ENCODE measurements at places on chromosomes 7 and 10. TPM values are rescaled to one million over a fixed set of nuclear protein-coding genes. Genes with fewer than 3 reads are reported as not detected.

- H3K27ac ChIP-seq: no peak overlapping the region
- no peaks in the 10 kb centered on the region for H3K36me3 ChIP-seq
- H3K4me1 ChIP-seq: peaks cover 8% of the 10 kb centered on the region
- DNase-seq: no peak
- no peak overlapping the region for H3K4me3 ChIP-seq
Observed at GRCh38 chr7:101990811-101991418, 173.5 kb downstream of the CUX1 start.

DNA sequence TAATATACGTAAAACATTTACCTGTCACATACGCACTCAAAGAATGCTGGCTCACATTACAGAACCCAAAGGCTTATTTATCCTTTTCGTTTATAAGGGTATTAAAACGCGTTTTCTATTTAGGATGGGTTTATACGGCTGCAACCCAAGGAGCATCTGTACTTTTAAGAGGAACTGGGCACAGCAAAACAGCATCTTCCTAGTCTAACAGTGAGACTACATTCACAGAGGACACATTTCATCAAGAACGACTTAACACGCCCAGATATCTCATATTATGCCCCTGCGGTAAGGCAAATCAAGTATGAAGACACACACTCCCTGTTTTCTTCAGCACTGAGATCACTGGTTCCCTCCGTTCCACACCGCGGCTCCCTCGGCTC lies 533 bp upstream of the DMTF1 start:
- H3K27me3 ChIP-seq: peaks cover 11% of the 10 kb centered on the region
- H3K36me3 ChIP-seq: peaks cover 5% of the 10 kb centered on the region
- H3K4me1 ChIP-seq: peaks cover 31% of the 10 kb centered on the region
- H3K27ac ChIP-seq: peak overlapping the region; percentile 100
- peak overlapping the region; percentile 99 for H3K4me3 ChIP-seq

GRCh38 chr10:49300140-49300974 lies 1.4 kb downstream of the C10orf71 start:
- no peaks in the 10 kb centered on the region for H3K36me3 ChIP-seq
- peaks cover 18% of the 10 kb centered on the region for H3K4me1 ChIP-seq
- no peak overlapping the region for H3K27ac ChIP-seq

HHEX gene
- 182 TPM for total RNA-seq

DNA sequence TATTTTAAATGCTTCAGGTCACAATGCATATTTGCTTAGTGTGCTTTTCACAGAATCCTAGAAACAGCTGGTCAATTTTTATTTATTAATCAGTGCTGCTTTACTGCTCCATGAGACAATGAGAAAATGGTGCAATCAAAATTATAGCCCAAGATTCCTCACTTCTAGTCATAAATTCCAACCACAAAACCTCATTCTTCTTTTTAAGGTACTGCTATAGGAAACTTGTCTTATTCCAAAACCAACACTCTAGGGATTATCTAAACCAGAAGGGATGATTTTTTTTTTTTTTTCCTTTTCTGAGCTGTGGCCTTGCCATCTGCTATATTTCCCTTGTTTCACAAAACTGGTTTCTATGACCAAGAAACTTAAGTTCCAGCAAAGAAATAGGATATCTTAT lies 64.0 kb upstream of the SEMA3A start:
- peaks cover 2% of the 10 kb centered on the region for H3K27me3 ChIP-seq
- no peaks in the 10 kb centered on the region for H3K36me3 ChIP-seq
- DNase-seq: no peak
- no peak overlapping the region for H3K27ac ChIP-seq
- no peak overlapping the region for H3K4me3 ChIP-seq

GRCh38 chr10:51300617-51301304 lies 226.5 kb downstream of the PRKG1 start:
- H3K4me1 ChIP-seq: peaks cover under 1% of the 10 kb centered on the region

DNA sequence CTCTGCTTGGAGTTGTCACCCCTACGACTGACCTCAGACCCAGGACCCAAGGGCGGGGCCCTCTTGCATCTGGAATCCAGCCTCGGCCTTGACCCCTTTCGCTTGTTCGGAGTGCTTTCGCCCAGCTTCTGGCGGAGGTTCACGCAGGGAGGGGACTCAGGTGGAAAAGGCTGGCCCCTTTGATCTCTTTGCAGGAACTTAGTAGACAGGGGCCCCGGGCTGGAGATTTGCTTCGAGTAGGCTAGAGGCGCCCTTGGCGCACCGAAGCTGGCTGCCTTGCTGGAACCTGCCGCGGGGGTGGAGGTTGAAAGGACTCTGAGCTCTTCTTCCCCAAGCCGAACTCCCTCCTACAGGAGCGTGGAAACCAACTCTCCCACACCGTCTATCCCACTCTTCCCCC lies 255.1 kb downstream of the OTUD1 start:
- peak; percentile 33 for DNase-seq
- H3K4me3 ChIP-seq: peak overlapping the region; percentile 84
- H3K36me3 ChIP-seq: no peaks in the 10 kb centered on the region
- H3K27ac ChIP-seq: no peak overlapping the region
- peaks cover 12% of the 10 kb centered on the region for H3K27me3 ChIP-seq

IDI2 gene
- not detected for total RNA-seq

DNA sequence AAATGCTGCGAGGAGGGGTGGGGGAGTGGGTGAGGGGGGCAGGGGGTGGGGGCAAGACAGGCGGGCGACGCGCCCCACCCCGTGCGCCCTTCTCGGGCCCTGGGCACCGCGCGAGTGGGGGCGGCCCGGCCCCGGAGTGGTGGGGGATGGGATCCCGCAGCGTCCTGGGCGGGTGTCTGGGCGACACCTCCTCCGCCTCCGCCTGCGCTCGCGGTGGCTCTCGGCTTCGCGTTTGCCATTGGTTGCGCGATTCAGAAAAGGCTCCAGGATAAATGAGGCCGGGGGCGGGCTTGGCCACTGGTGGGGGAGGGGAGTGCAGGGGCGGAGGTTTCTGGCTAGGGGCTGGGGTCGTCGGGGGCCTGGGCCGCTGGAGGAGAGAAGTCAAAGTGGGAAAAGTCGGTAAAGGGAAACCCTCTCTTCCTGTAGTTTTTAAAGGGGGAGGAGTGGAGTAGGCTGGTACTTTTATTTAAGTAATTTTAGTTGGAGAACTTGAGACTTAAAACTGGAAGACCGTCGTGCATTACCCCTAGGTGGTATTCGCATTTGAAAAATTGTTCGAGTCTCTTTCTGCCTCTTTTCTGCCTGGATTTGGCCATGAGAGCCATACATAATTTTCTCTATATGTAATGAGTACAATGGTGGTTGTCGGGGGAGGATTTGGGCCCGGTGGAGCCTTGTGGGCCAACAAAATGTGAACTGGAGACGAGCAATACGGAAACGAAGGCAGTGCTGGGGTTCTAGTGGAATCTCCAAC lies 992 bp upstream of the IGF2BP3 start:
- peak overlapping the region; percentile 98 for H3K4me3 ChIP-seq
- DNase-seq: peak; percentile 92
- peaks cover 8% of the 10 kb centered on the region for H3K36me3 ChIP-seq
- H3K27ac ChIP-seq: peak overlapping the region; percentile 100

SHOC2 gene
- total RNA-seq: 48.9 TPM

CADPS2 gene
- 27.8 TPM for total RNA-seq

LRRC18 gene
- not detected for total RNA-seq

DNA sequence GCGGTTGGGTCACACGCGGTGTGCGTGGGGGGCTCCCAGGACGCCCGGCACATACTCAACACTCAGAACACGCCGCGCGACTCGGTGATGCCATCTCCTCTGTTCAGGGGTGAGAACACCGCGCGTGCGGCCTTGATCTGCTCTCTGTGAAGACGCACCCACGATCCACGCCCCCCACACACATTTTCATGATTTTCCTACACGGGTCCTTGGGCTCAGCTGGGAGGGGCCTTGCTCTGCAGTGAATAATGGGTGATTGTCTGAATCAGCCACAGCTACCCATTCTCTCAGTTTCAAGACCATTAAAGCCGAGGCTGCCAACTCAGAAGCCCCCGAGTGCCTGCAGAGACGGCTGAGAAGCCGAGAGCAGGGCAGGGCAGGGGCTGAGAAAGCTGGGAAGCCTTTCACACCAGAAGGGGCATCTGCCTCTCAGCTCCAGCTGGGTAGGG lies 54.3 kb upstream of the PDGFA start:
- no peaks in the 10 kb centered on the region for H3K4me1 ChIP-seq
- H3K36me3 ChIP-seq: peaks cover 10% of the 10 kb centered on the region
- no peak overlapping the region for H3K4me3 ChIP-seq
- DNase-seq: no peak

DNA sequence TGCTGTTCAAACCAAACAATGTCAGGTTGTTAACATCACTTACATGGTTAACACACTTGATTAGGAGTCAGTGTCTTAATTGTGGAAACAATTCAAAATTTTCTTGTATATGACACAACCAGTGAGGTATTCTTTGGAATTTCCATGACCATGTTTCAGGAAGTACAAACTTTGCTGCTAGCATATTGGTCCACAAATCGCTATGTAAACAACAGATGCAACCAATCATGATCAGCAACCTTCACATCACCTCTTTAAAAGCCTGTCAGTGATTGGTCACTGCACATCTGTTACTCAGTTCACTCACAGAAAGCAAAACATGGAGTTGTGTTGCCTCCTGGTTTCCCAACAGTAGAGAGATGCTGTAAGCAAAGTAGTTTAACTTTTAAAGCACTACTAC lies 108.9 kb upstream of the FAM3C start:
- peaks cover 20% of the 10 kb centered on the region for H3K36me3 ChIP-seq
- no peak overlapping the region for H3K4me3 ChIP-seq
- H3K27me3 ChIP-seq: peaks cover 3% of the 10 kb centered on the region
- no peak overlapping the region for H3K27ac ChIP-seq

DNA sequence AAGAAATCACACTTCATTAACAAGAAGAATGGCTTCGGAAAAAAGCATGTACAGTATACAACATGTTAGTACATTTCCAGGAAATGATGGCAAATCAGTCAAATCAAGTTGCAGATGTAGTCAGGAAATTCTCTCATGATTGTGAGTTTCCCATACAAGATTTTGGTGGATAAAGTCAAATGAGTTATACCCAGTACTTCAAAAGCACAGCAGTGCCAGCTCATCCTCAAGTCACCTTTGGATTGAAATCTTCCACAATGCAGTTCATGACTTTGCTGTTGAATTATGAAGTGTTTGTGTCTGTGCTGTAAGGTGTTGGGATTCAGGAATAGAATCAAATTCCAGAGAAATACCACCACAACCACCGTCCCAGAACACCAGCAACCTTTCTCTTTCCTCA lies 301.3 kb upstream of the BMPER start:
- no peak overlapping the region for H3K27ac ChIP-seq
- H3K4me1 ChIP-seq: peaks cover 13% of the 10 kb centered on the region
- no peaks in the 10 kb centered on the region for H3K27me3 ChIP-seq

GRCh38 chr10:17348501-17349349 lies 105.7 kb downstream of the ST8SIA6 start:
- H3K27ac ChIP-seq: no peak overlapping the region
- H3K4me3 ChIP-seq: no peak overlapping the region
- no peaks in the 10 kb centered on the region for H3K27me3 ChIP-seq

GRCh38 chr10:16314259-16314658 lies 122.6 kb upstream of the PTER start:
- no peak for DNase-seq
- H3K4me1 ChIP-seq: no peaks in the 10 kb centered on the region
- no peak overlapping the region for H3K4me3 ChIP-seq
- H3K27me3 ChIP-seq: no peaks in the 10 kb centered on the region
- no peak overlapping the region for H3K27ac ChIP-seq

PON3 gene
- total RNA-seq: 50.9 TPM

TMEM184A gene
- total RNA-seq: 0.21 TPM

- H3K27ac ChIP-seq: no peak overlapping the region
- peaks cover 9% of the 10 kb centered on the region for H3K4me1 ChIP-seq
- no peak overlapping the region for H3K4me3 ChIP-seq
- H3K27me3 ChIP-seq: no peaks in the 10 kb centered on the region
Observed at GRCh38 chr7:17021205-17021604, 139.4 kb upstream of the AGR3 start.

DNA sequence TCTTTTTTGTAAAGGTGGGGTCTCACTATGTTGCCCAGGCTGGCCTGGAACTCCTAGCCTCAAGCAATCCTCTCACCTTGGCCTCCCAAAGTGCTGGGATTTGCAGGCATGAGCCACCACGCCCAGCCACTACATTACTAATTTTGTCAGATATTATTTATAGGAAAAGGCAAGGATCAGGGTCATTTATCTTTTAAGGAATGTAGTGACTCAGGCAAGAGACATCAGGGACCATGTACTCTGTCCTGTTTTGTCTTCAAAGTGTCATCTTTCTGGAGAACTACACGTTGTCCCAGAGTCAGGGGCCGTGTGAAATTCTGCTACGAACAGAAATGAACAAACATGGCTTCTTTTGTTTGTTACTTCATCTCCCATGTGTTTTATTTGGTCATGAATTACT lies 105.3 kb downstream of the NPTX2 start:
- H3K27me3 ChIP-seq: peaks cover 3% of the 10 kb centered on the region
- no peaks in the 10 kb centered on the region for H3K4me1 ChIP-seq
- no peak overlapping the region for H3K4me3 ChIP-seq
- DNase-seq: no peak

DNA sequence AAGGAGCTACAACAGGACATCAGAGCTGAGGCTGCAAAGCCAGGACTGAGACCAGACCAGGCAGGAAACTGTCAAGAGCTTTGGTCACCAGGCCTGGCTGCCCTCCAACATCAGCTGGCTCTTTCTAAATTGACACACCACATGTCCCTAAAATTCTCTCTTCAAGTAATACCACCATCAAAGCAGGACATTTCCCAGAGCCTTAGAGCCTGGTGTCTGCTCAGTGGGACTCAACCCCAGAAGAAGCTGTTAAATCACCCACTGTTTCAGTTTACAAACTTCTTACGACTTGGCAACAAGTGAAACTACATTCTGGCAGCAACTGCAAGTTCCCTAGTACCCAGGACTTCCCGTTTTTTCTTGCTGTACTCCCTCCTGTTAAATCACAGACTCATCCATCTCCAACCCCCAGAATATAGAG lies 3.8 kb upstream of the IL6 start:
- no peak overlapping the region for H3K27ac ChIP-seq
- H3K4me1 ChIP-seq: peaks cover 7% of the 10 kb centered on the region
- no peak for DNase-seq
- peaks cover 2% of the 10 kb centered on the region for H3K27me3 ChIP-seq
- no peak overlapping the region for H3K4me3 ChIP-seq
- no peaks in the 10 kb centered on the region for H3K36me3 ChIP-seq

LDB3 gene
- total RNA-seq: 0.36 TPM

DNA sequence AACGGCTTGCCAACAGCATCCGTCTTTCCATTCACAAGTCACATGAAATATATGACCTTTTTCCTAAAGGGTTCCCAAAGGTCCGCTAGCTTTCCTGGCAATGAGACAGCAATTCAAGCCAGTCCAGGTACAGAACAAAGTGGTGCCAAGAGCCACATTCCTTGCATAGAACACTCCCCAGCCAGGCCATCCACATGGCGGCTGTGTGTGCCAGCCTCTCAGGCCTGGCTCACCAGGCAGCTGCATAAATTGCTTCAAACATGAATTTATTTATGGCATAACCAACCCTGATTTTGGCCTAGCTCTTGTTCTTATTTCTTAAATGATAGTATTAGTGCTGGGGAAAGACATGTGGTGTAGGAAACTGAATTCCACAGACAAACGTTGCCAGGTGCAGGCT lies 63.7 kb upstream of the CREB5 start:
- H3K36me3 ChIP-seq: no peaks in the 10 kb centered on the region
- no peak for DNase-seq
- no peaks in the 10 kb centered on the region for H3K27me3 ChIP-seq
- no peak overlapping the region for H3K27ac ChIP-seq
- no peak overlapping the region for H3K4me3 ChIP-seq

Data from endothelial cell (in vitro differentiated cells).